ENCODE measurements at places on chromosomes 13 and 19.

GRCh38 chr13:98474761-98475160, 102.1 kb downstream of the STK24 start:
- DNase-seq, result no peak

DNA sequence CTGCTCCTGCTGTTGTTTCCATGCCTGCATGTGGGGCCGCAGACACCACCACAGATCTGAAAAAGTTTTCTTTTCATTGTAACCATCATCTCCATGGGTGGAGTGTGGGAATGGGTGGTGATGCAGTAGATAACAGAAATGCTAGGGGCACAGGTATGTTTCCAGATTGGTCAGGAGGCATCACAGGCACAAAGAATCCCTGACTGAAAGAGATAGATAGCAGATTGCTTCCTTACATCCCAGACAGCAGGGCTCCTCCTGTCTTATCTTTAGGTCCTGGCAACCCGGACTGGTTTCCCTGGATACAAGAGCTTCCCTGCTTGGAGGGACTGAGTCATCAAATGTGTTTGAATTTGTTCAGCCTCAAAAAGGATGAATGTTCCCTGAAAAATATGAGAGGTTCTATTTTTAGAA, 1937.6 kb downstream of the PCDH9 start:
- DNase-seq, result no peak

DNA sequence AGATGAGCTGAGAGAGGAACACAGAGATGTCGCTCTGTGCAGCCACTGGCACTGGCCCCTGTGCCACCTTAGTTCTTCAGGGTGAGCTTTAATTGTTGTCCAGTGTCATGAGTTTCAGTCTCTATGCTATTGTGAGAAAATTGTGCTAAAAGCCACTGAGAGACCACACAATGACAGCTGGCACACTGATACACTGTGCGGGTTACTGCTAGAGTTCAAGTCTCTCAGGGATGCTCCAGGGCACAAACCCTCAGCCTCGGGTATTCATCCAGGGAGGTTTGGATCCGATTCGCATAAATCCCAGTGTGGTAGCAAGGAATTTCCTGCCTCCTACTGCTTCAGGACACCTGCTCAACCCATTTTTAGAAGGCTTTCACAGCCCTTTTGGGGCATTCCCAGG, 68.1 kb upstream of the EDNRB start:
- no peak for DNase-seq

DNA sequence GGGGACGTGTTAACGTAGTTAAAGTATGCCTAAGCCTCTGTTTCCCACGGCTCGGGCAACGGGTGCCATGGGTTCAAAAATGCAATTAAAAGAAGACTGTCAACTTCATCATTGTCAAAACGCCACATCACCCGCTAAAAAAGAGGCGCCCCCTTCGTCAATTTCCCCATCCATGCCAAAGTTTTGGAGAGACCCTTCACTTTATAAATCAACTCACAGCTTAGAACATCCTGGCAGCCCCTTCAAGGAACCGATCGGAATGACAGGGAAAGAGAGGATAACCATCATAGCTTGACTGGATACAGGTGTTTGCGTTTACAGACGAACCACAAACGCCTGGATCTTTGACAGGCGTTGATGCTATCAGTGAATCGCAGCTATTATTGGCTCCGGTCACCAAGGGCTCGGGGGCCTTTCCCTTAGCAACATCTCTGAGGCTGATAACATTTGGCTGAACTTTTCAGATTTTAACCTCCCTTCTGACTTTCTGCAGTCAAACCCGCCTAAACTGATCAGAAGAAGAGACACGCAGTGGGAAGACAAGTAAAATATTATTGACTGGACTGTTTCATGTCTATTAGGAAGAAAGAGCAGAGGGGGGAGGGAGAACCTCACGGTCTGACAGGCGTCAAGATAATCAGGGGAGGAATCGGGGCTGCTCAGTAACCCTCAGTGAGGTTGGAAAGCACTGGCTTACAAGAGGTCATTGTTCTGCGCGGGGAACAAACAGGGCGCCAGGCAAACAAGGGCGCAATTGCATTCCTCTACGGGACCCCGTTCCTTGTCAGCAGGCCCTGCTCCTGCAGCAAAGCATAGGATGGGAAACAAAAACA, 322.5 kb upstream of the ZNF507 start:
- DNase-seq, result no peak

DNA sequence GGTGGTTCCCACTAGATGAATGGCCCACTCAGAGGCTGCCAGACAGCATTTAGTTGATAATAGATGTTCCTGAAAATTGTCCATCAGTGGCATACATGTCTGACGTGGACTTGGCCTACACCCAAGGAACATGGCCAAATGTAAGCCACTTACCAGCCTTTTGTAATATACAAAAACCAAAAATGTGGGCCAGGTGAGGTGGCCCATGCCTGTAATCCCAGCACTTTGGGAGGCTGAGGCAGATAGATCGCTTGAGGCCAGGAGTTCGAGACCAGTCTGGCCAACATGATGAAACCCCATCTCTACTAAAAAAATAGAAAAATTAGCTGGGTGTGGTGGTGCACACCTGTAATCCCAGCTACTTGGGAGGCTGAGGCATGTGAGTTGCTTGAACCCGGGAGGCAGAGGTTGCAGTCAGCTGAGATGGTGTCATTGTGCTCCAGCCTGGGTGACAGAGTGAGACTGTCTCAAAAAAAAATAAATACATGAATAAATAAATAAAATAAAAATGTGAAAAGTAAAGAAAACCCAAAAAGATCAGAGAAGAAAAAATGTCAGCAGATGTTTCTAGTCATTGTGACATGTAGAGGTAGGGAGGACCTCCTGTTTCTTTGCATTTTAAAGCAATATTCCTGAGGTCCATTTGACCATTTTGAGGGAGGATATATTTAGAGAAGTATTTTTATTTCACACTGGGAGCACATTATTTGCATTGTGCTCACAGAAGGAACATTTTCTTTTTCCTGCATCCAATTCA, 7.1 kb upstream of the WTIP start:
- no peak for DNase-seq

- DNase-seq, result no peak
Measured at GRCh38 chr19:4695224-4695731, 25.1 kb upstream of the MYDGF start.

GRCh38 chr13:114042066-114042815, 68.4 kb upstream of the C13orf46 start:
- DNase-seq, result no peak

DNA sequence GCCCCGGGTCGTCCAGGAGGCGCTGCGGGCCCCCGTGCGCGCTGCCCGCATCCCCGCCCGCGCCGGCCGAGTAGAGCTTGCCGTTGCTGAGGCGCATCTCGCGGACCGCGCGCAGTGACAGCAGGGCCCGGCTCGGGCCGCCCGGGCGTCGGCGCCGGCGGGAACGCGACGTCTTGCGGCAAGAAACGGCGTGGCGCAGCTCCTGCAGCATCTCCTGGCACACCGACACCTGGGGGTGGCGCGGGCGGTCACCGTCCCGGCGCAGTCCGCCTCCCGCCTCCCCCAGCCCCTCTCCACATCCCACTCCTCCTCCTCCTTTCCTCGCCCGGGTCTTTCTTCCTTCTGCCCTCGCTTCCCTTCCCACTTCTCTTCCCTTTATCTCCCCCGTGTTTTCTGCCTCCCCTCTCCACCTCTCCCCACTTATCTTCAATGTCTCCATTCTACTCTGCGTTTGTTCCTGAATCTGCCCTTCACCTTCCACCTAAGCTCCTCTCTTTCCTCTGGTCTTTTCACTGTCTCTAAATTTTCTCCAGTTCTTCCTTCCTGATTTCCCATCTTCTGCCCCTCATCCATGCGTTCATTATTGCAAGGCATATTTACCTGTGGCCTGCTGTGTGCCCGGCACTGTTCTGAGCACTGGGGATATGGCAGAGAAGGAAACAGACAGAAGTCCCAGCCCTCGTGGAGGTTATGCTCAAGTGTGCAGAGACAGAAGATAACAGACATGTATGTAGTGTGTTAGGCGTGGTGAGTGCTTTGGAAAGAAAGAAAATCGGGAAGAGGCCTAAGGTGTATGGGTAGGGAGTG, 5.2 kb upstream of the ATP1A3 start:
- DNase-seq, result no peak

DNA sequence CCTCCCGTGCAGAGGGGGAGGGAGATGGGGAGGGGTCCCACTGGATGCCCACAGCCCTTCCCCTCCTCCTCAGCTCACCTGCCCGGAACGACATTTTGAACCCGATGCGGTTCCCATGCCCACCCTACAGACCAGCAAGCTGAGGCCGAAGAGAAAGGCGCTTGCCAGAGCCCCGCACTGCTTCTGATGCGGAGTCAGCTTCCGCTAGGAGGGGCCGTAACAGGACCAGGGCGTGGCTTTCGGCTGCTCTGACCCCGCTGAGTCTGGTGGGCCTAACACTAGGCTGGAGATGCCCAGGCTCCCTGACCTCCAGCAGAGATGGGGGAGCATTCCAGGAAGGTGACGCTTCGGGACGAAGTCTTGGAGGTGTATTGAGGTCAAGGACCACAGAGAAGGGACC, 6.7 kb downstream of the ONECUT3 start:
- DNase-seq, result no peak

DNA sequence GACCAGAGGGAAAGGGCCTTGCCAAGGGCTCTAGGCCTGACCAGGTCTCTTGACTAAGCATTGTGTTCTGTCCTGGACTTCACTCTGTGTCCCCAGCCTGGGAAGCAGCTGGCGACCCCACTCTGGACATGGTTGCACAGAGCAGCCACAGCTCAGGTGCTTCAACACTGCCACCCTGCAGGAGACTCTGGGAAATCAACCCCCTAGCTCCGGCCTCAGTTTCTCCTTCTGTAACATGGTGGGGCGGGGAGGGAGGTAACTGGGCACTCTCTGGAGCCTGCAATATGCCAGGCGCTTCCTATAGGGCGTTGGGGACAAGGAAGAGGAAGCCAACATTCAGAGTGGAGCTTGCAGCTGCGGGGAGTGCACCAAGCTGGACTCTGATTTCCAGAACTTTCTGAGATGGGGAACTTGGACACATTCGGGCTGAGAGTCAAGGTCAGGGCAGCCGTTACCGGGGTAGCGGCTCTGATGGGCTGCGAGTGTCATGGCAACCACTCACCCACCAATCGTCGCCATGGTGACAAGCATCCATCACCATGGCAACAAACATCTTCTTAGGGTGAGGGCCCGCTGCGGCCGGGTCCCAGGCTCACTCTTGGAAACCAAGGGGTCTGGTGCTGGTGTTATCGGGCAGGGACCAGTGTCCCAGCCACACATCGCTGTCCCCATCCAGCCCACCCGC, 12.8 kb downstream of the F2RL3 start:
- DNase-seq, result no peak

DNA sequence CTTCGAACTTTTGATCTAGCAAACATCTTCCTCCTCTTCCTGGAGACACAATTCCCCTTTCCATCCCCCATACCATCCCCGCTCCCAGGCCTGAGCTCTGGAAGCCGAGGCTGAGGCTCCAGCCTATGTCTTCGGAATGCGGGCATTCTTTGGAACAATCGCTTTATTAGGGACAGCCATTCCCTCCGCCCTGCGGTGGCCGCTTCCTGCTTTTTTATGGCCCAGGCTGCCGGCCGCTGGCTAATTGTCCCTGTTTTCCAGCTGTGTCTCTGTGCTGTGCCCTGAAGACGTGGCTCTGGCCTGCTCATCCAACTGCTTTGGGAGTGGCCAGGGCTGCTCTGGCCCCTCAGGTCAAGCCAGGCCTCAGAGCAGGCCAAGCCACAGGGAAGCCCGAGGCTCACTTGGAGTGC, 2.1 kb upstream of the CDX2 start:
- no peak for DNase-seq

DNA sequence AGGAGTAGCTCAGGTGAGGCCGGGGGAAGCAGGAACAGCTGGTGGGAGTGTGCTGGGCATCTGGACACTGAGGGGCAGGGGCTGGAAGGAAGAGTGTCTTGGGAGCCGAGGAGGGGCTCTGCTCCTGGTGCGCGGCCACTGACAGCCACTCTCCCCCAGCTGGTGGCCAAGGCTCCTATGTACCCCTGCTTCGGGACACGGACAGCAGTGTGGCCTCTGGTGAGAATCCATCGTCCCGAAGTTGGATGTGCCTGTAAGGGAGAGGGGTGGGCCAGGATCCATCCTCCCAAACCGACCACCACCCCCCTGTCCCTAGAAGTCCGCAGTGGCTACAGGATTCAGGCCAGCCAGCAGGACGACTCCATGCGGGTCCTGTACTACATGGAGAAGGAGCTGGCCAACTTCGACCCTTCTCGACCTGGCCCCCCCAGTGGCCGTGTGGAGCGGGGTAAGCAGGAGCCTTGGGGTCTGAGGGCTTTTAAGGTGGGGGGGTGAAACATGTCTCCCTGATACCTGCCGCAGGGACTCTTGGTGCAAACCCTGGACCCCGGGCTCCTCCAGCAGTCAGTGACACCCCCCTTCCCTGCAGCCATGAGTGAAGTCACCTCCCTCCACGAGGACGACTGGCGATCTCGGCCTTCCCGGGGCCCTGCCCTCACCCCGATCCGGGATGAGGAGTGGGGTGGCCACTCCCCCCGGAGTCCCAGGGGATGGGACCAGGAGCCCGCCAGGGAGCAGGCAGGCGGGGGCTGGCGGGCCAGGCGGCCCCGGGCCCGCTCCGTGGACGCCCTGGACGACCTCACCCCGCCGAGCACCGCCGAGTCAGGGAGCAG, 2.0 kb upstream of the USF2 start:
- DNase-seq, result no peak

- DNase-seq, result no peak
Measured at GRCh38 chr19:810077-810855, 11.5 kb downstream of the PLPPR3 start.

- DNase-seq, result no peak
Measured at GRCh38 chr13:42007844-42008243, 40.6 kb upstream of the DGKH start.

GRCh38 chr13:44974056-44974793, 15.0 kb downstream of the NUFIP1 start:
- DNase-seq, result no peak

DNA sequence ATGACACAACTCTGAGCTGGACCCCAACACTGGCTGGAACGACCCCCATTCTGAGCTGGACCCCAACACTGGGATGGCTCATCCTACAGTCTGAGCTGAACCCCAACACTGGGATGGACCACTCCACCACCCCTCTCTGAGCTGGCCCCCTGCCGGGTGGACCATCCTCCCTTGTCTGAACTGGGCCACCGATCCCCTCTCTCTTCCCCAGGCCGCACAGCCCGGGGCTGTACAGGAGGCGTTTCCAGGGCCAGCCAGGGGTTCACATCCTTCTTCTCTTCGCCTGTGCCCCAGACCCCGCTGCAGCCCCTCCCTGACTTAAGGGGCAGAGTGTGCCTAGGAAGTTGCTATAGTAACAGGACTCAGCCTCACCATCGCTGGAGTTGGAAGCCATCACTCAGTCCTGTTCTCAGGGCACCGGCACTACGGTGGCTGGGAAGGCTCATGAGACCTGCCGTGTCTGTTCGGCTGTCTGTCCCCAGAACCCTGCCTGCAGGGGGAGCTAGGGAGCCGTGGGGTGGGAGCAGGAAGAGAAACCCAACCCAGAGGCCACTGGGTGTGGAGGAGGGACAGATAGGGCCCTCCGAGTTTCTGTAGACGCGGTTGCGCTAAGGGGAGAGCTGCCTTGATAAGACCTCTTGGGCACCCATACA, 3.7 kb downstream of the PRKACA start:
- DNase-seq, result peak; percentile 47

DNA sequence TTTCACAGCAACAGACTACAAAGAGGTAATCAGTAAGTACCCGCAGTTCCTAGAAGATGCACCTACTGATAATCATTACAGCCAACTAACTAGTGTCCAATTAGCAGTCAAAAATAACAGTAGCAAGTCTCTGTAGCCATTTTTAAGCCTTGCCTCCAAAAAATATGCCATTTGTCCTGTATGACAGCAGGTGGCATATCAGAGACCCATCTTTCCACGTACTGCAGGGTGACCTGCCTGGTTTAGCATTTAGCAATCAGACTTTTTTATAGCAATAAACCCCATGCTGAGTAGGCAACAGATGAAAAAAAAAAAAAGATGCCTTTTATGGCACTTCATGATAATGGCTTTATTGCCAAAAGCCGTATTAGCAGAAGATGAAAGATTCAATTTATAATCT, 155.3 kb upstream of the LSM14A start:
- DNase-seq, result no peak

Data from CD4-positive, alpha-beta T cell treated with Interleukin-17A for 4 hours (primary cell).